ENCODE measurements at places on chromosomes 13 and 19.

DNA sequence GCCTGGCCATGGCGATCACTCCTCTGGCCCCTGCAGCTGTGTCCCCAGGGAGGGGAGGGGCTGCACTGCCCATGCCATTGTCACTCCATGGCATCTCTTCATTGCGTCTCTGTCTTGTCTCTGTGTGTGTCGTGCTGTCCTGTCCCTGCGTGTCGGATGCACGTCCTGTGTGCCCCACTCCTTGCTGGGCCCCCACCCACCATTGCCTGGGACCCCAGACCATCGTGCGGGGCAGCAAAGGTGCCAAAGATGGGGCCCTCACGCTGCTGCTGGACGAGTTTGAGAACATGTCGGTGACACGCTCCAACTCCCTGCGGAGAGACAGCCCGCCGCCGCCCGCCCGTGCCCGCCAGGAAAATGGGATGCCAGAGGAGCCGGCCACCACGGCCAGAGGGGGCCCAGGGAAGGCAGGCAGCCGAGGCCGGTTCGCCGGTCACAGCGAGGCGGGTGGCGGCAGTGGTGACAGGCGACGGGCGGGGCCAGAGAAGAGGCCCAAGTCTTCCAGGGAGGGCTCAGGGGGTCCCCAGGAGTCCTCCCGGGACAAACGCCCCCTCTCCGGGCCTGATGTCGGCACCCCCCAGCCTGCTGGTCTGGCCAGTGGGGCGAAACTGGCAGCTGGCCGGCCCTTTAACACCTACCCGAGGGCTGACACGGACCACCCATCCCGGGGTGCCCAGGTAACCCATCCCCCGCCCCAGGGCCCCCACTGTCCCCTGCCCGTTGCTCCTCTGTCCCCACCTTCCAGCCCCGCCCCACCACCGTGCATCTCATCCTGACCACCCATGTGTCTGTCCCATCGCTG, 23.9 kb upstream of the NCCRP1 start:
- no peak for DNase-seq

DNA sequence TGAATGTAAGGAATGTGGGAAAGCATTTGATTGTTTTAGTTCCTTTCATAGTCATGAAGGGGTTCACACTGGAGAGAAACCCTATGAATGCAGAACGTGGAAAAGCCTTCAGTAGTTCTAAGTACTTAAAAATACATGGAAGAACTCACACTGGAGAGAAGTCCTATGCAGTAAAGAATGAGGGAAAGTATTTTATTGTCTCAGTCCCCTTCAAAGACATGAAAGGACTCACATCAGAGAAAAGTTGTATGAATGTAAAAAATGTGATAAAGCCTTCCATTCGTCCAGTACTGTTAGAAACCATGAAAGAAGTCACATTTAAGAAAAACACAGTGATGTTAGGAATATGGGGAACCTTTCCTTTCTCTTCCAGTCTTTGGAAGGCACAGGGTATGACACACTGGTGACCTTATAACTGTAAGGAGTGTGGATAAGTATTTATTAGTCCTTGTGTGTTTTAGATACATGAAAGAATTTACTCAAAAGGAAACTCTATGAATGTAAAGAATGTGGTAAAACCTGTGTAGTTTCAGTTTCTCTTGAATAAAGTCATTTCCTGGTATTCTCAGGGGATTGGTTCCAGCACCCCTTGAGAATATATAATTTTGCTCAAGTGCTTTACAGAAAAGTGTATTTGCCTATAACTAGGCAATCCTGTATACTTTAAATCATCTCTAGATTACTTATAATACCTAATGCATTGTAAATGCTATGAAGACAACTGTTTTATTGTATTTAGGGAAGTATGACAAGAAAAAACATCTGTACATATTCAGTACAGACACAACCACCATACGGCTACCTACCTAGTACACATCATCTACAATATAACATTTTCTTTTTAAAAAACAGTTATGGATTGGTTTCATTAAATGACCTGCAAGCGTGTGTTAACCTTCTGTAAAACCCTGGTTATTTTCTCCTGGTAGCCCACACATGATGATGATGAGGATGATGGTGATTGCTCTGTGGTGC, 52.8 kb downstream of the ZNF823 start:
- DNase-seq, result no peak

- no peak for DNase-seq
Measured at GRCh38 chr13:70253834-70254233, 145.6 kb upstream of the KLHL1 start.

DNA sequence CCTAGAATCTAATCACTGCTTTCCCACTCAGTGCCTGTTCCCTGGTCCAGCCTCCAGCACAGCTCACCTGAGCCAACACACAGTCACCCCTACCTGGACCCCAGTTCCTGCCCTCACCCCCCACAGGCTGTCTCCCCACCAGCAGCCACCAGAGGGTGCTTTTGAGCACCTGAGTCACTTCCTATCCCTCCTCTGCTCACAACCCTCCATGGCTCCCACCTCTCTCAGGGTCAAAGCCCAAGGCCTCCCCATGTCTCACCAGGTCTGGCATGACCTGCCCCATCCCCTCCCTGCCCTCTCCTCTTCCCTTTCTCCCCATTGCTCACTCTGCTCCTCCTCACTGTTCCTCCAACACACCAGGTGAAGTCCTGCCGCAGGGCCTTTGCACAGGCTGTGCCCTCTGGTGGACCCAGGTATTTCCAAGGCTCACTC, 7.1 kb upstream of the DPP9 start:
- DNase-seq, result no peak

DNA sequence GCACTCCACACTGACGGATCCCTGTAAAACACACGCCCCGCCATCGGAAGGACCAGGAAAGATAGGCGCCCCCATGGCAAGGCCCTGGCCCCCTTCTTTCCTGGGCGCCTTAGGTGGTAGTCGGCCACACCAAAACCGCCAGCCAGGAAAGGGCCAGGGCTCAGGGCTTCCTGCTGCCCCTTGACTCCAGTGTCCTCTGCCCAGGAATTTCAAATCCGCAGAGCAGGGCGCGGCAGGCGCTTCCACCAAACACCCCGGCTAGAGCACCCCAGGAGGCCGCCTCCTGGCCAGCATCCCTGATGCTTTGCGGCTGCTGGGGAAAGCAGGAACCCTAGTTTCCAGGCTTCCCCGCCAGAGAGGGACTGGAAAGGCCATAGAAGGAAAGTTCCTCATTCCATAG, 57.5 kb downstream of the ZNF726 start:
- DNase-seq, result no peak

DNA sequence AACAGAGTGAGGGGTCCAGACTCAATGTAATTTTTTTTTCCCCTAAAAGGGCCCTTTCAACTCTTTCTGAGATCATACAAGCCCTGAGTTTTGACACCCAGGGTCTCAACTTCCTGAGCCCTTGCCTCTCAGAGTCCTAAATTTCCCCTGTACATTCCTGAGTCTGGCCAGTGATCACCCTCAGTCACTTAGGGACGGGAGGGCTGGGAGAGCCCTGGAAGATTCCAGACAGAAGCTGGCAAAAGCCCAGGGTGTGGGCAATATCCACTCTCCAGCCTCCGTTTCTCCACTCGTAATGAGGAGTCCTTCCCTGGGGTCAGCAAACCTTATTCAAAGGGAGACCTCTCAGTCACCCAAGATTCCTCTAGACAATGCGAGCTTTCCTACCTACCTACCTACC, 1.6 kb downstream of the PPP1R13L start:
- no peak for DNase-seq

- DNase-seq, result no peak
Measured at GRCh38 chr13:54950546-54950945, 1921.9 kb downstream of the OLFM4 start.

GRCh38 chr13:63161219-63161618, 1745.6 kb upstream of the PCDH20 start:
- DNase-seq, result no peak

GRCh38 chr19:41932259-41932719, 4.0 kb upstream of the ERFL start:
- DNase-seq, result no peak

- no peak for DNase-seq
Measured at GRCh38 chr13:77554069-77554468, 18.6 kb downstream of the SCEL start.

- DNase-seq, result no peak
Measured at GRCh38 chr13:112818040-112818697, 128.3 kb downstream of the ATP11A start.

DNA sequence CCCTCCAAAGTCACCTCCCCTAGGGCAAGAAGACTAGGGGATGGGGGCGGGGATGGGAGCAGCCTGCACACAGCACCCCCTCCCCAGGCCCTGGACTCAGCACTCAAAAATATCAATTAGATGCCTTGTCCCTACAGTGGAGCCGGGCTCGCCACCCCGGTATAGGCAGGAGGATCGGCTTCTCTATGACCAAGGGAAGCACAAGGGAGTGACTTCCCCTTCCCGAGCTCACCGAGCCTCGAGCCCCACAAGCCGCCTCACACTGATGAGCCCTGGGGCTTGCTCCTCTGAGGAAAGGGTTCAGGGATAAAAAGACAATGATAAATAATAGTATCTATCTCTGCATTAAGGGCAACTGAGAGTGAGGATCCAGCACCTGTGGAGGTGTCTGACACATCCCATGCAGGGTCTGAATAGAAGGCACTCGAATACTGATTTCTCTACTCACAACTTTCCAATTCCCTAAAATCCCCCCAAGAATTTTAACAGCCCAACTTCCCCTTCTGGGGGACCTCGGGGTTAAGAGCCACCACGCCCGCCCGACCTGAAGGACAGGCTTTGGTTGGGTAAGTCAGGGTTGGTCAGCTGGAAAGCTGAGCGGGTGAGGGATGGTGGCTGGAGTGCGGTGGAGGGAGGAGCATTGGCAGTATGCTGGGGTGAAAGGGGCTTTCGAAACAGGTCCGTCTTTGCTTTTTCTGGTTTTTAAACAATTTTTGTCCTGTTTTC, 51.3 kb downstream of the STK24 start:
- DNase-seq, result no peak

GRCh38 chr19:16052353-16052752, 23.9 kb upstream of the TPM4 start:
- no peak for DNase-seq

DNA sequence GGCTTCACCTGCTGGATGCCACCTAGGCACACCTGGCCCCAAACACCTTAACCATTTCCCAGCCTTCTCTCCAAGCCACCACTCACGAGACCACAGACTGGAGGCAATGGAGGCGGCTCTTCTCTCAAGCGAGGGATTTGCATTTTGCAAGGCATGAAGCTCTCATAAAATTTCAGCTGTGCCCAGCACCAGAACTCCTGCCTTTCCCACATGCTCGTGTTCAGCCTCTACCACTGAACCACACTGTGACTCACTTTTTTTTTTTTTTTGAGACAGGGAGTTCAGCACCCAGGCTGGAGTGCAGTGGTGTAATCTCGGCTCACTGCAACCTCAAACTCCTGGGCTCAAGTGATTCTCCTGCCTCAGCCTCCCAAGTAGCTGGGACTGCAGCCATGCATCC, 10.6 kb downstream of the NANOS3 start:
- no peak for DNase-seq

GRCh38 chr19:31671411-31672035, 322.3 kb upstream of the TSHZ3 start:
- no peak for DNase-seq

- no peak for DNase-seq
Measured at GRCh38 chr13:21075011-21075378, 13.6 kb upstream of the LATS2 start.

DNA sequence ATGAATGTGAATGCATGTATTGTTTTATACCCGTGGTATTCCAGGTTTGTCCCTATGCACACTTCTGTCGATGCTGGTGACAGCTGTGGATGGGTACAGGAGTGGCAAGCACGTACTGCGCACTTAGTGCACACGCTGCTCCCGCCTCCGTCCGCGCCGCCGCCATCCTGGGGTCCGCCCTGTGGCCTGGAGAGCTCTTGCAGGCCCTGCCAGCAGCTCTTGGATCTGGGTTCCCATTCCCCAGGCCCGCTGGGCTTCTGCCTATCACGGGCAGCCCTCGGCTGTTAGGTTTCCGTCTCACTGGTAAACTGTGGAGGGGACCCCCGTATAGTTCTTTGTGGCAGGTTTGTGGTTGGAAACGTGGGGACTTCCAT, 4.0 kb downstream of the GNA11 start:
- DNase-seq, result no peak

DNA sequence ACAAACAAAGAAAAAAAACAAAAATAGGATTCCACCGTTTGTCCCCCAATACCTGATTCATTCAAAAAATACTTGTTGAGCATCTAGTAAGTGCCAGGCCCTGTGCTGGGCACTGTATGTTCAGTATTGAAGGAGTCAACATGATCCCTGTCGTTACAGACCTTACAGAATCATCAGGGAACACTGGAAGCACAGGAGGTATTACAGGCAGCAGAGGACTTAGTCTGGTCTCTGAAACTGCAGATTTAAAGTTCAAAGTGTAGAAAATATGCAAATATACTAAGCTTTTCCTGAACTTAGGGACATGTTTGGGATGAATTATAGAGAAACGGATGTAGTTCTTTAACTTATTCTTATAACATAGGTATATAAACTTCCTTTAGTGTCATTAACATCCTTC, 160.7 kb upstream of the RFC3 start:
- DNase-seq, result no peak

DNA sequence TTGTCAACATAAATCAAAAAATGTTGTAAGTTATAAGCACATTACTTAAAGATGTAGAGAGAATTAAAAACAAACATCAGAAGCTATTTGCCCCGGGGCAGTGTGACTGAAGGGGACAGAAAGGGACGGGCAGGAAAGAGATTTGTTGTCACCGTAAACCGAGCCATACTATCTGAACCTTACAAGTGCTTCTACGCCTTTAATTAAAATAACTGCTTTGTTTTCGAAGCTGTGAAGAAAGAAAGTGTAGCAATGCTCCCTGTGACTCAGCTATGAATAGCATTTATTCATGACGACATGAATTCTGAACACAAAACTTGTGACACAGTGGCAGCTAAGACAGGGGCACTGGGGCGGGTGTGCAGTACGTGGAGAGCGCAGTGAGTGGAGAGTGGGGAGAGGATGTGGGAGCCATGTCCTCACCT, 30.0 kb downstream of the ZNF787 start:
- no peak for DNase-seq

- DNase-seq, result peak; percentile 7
Measured at GRCh38 chr13:107205318-107206104, 637.6 kb upstream of the ARGLU1 start.

DNA sequence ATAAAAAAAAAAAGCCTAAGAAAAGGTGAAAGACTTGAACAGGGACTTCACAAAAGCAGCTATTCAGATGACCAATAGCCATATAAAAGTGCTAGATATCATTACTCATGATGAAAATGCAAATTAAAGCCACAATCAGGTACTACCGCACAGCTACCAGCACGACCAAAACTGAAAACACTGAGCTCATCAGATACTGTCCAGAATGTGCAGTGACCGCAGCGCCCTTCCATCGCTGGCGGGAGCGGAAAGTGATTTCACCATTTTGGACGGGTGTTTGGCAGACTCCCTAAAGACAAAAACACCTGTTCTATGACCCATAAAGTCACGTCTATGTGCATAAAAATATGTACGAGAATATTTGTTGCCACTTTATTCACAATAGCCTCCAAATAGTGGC, 60.7 kb downstream of the SLC6A16 start:
- DNase-seq, result no peak

DNA sequence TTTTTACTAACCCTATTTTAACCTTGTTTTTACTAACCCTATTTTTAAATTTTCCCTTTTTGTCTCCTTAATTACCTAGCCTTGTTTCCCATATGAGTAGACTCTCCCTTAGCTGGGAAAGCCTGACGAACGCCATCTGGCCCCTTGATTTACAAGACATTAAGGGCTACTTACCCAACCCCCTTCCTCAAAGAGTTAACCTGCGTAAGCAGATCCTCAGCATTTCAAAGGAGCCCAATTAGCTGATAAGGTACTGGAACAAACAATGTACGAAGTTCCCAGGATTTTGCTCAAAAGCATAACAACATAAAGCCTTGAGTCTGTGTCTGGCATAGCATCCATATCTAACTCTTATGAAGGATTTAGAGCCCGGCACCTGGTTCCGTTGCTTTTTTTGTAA, 4.7 kb upstream of the MVB12A start:
- no peak for DNase-seq
